Kidney epithelial cell (primary cell): ENCODE measurements at places on chromosomes 2 and 18.

GRCh38 chr2:43034242-43034619, 192.2 kb downstream of the ZFP36L2 start:
- no peak for DNase-seq

- no peak for DNase-seq
Observed at GRCh38 chr18:9629709-9630108, 15.3 kb upstream of the PPP4R1 start.

DNA sequence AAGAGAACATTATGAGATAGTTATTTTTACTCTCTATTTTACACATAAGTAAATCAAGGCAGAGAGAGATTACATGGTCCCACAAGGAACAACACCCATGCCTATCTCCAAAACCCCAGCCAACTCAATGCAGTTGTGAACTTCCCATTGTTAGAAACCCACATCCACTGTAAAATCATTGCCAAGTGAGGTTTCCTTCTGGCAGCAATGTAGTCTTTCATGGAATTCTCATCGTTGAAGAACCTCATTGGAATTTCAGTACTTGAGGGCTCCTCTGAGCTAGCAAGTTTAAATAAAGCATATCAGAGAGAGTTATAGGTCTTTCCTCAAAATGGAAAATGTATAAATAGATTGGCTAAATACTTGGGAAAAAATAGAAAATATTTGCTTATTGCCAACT, 105.2 kb downstream of the RAD51AP2 start:
- DNase-seq = no peak

- DNase-seq = no peak
Observed at GRCh38 chr2:160513120-160513519, 19.5 kb upstream of the RBMS1 start.

DNA sequence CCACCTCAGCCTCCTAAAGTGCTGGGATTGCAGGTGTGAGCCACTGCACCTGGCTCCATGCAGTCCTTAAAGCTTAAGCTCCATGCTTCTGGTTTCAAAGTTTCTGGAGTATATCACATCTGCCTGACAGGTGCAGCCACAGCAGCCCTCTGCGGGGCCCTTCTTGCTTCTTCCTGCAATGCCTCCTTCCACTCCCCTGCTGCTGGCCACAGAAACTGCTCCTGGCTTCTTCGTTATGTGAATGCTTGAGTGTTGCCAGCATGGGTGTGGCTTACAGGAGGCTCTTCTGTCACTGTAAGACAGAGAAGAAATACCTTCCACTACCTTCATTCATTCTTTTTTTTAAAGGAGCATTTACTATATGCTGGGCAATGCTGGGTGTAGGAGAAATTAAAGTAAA, 10.1 kb upstream of the CCBE1 start:
- no peak for DNase-seq
